ENCODE measurements at places on chromosomes 3 and 15.

DNA sequence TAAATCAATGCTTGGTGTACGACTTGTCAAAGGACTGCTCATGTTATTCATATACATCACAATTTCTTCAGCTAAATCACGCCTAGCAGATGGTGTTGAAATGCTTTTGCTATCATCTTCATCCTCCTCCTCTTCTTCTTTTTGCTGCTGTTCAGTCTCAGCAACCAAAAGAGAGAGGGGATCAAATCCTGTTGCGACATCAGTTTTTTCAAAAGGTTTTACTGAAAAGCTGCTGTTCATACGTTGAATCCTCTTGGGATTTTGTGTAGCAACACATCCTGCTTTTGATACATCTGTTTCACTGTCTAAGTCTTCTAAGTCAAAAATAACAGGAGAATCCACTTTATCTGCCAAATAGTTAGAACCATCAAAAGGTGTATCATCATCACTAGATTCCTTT lies 69.0 kb downstream of the SLC24A1 start:
- DNase-seq: no peak

DNA sequence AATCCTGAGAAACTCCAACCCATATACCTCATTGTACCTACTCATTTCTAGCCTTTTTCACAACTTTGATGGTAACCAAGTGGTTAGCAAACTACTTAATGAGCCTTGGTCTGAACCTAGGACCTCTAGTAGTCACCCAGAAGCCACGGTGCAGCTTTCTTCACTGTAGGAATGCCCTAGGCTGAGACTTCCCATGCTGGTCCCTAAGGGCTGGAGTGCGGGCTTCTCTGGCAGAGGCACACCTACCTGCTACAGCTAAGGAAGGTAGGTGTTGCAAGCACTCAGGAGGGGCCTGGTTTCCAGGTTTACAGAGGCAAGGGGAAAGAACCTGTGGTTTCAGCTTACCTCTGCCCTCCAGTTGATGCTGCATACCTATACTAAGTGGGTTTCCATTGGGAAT lies 65.4 kb downstream of the DHX30 start:
- DNase-seq: no peak

DNA sequence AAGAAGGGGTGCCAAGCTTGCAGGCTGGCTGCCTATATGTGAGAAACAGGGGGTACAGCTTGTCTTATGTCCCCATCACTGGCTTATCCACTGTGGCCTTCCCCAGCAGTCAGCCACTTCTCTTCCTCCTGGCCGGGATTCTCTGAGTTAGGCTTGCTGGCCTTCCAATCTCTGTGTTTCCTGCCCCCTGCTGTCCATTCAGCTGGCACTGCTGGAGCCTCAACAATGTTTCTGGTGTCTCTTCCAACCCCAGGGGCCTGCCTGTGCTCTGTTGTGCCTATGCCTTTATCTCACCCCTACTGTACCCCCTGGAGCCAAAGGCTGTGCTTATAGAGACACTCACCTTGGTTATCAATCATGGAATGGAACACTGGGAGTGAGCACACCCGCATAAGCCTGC lies 36.5 kb downstream of the ANAPC13 start:
- no peak for DNase-seq

GRCh38 chr3:81788044-81788443 lies 26.6 kb upstream of the GBE1 start:
- DNase-seq: no peak

DNA sequence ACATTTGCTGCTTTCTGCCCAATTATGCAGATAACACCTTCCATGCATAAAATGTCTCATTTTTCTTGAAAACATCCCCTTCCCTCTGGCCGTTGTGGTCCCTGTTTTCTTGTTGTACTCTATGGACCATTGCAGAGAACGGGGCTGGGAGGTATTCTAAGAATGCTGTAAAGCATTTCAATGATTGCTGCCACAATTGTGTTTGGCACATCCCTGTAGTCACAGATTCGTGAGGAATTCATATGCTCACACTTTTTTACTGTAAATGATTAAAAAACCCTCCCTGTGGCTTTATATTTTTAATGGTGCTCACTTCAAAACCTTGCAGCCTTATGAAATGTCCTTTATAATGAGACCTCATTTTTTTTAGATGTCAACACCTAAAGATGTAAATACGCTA lies 207.2 kb upstream of the GBE1 start:
- no peak for DNase-seq

- DNase-seq: peak; percentile 38
Observed at GRCh38 chr15:98800437-98801233, 152.3 kb downstream of the IGF1R start.

Measured in posterior cingulate gyrus (tissue), 11 donors.